Breast epithelium (tissue), 4 donors: ENCODE measurements at places on chromosomes 3 and 15.
A peak's percentile ranks its signal among the peaks of the same experiment; 100 is the strongest.

GRCh38 chr3:143594206-143594605 lies 254.1 kb downstream of the SLC9A9 start:
- DNase-seq = no peak

DNA sequence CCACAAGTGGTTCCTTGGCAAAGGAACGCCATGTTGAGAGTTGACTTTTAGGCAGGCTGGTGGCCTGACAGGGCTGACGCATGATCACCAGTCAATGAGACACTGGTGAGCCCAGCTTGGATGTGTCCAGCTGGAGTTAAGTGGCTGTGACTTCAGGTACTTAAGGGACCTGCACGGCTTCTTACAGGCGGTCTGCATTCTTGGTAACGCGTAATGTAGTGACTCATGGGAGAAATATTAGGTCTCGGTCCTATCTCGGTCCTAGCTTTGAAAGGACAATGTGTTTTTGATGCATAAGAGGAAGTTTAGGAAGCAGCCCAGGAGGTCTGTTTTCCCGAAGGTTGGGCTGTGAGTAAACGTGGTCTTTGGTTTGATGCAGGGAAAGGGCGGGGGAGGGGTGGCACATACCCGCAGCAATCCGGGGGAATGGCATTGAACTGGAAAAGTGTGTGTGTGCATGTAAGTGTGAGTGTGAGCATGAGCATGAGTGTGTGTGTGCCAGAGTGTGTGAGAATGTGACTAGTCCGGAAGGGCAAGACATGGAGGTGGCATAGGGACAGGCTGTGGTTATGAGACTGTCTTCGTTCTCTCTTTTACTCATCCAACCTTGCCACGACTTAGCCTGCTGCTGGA lies 55.3 kb downstream of the FAM43A start:
- DNase-seq = no peak

DNA sequence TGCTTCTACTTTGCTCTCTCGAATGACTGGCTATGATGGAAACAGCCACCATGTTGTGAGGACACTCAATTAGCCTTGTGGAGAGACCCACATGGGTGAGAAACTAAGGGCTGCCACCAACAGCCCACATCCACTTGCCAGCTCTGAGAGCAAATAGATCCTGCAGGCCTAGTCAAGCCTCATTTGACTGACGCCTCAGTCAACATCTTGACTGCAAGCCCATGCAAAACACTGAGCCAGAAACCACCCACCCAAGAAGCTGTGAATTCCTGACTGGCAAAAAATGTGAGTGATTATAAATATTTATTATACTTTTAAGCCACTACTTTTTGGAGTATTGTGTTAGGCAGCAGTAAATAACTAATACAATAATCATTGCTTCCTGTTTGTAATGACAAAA lies 58.4 kb downstream of the NOX5 start:
- no peak for DNase-seq

GRCh38 chr3:16936233-16936632 lies 51.5 kb downstream of the PLCL2 start:
- no peak for DNase-seq

GRCh38 chr3:127329631-127330285 lies 41.9 kb upstream of the PRR20G start:
- DNase-seq = no peak

DNA sequence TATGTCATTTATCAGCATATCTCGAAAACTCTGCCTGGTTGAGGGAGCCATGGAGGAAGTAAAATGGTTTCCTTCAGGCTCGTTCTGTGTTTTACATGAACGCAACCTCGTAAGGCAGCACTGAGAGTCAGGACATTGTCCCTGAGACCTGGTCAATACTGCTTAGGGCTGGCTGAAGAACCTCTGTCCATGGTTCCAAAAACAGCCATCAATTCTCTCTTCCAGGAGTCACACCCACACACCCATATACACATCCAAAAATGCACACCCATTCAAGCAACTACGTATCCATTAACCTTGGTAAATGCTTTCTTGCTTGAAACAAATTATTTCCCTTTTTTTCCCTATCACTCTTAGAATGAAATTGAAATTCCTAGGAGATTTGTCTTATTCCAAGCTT lies 91.0 kb upstream of the CHL1 start:
- no peak for DNase-seq

DNA sequence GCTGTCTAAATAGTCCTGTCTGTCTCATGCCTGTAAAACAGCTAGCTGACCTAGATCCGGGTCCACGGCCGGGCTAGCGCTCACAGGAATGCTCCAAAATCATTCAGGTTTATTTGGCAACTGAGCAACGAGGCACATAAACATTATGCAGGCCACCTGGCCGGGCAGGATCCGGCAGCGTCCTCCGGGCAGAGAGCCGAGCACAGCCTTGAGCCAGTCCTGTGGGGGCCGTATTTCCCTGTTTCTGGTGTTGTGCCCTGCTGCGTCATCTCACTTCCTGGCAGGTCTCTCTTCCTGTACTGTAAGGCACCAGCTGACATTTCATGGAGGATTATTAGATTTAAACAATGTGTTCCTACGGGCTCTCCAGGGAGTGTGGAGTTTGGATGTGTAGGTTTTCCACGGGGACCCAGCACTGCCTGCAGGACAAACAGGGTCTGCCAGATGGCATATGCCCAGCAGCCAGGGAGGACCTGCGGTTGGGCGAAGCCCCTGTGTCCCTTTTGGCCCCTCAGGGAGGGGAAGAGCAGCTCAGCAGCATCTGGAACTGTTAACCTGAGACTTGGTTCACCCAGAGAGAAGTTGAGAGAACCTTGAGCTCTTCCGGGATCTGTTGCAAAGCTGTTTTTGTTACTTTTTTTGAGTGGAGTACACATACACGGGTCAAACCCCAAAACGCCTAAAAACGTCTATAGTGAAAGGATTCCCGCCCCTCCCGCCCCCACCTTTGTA lies 16.6 kb upstream of the LRRK1 start:
- DNase-seq = peak; percentile 93

GRCh38 chr3:42092006-42092405 lies 849 bp downstream of the TRAK1 start:
- no peak for DNase-seq

DNA sequence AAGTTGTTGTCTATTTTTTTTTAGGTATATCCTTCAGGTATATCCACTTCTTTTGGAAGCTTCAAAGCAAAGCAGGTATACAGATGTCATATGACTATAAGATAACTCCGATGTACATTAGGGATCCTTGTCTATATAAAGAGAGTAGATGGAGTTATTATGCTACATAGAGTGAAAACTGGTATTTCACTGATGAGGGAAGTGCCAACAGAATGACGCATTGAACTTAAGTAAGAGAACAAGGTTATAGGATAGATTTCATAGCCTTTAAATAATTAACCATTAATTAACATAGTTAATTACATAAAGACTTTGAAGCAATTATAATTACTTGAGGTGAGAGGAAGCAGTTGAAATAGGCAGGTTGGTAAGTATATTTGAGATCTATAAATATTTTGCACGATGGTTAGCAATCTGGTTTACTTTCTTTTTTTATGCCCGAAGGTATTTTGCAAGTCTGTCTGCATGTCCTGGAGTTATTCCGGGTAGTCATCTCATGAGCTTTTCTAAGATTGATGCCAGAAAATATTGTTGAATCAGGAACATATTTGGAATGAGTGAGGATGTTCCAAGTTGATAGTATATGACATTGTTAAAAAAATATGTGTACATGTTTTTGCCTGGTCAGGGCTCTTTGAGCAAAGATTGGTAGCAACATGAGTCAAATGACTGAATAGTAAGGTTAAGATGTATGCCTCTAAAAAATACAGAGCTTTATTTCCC lies 299.5 kb upstream of the KCNMB2 start:
- no peak for DNase-seq

- DNase-seq = no peak
Observed at GRCh38 chr3:147713234-147714133, 304.3 kb downstream of the ZIC1 start.

GRCh38 chr15:58770519-58770856 lies 614 bp upstream of the MINDY2 start:
- DNase-seq = no peak

GRCh38 chr15:37221671-37222145 lies 121.4 kb upstream of the MEIS2 start:
- DNase-seq = no peak

GRCh38 chr3:13624021-13624420 lies 75.1 kb downstream of the FBLN2 start:
- no peak for DNase-seq

DNA sequence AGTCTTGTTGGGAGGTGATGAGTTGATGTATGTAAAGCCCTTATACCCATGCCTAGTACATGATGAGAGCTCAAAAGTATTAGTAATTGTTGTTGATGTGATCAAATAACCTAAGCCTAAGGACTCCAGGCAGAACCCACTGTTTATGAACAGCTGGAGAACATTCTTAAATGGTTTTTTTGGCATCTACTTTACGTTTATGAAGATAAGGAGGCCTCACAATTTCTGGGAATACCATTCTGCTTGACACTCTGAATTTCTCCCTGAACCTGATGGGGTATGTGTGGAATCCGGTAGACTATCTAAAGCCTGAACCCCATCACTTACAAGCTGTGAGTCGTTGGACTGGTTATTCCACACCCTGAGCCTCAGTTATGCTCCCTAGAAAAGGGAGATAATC lies 244.6 kb upstream of the WNT5A start:
- no peak for DNase-seq

DNA sequence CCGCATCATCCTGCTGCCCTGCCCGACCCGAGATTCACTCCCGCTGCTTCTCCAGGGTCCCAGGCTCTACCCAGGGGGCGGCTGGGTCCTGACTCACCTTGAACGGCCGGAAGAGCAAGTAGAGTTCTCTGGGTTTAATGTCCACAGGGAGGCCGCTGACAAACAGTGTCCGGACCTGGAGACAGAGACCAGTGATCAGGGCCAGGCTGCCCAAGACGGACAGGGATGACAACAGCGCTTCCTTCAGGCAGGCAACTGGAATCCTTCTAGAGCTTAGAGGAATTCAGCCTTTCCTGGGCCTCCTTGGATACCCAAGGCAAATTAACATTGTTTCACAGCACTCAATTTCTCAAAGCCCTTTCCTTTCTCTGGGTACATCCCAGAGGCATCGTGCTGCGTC lies 23.9 kb downstream of the RBPMS2 start:
- DNase-seq = no peak

GRCh38 chr3:9812870-9813483 lies 2.9 kb downstream of the TTLL3 start:
- no peak for DNase-seq

DNA sequence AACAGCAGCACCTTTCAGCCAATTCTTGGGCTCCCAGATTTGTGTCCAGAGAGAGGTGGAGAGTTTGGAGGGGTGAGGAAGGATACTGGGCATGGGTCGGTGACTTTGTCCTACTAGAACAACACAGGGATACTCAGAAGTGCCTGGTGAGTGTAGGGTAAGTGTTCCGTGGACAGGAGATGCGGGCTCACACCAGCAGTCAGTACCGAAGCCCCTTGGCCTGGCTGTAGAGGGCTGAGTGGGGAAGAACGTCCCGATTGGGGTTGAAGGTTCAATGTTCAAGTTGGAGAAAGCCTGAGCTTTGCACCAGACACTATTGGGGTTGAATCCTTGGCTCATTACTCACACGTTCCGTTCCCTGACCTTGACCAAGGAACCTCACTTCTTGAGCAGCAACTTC lies 40.8 kb upstream of the SLC6A11 start:
- no peak for DNase-seq

DNA sequence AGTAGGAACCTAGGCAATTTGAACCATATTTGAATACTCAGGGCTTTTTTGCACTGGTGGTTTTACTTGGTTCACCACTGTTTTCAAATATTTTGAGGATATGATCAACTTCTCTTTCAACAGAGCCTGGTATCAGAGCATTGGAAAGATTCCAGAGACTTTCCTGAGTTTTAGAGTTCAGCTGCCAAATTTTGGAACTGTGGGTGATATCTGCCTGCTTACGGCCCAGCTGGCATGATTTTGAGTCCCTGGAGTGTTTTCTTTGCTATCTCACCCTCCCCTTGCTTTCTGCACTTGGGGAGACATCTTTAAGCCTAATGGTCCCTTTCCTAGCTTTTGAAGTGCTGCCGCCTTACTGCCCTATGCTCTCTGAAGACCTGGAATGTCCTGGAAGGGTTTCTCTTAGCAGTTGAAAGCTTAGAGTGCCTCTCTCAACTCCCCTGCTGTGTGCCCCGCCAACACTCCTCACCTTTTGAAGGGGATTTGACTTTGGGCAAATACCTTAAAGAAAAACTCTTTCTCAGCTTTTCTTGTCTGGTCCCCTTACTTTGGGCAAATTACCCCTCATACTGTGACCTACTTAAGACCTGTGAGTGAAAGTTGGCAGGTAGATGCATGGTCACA lies 539.1 kb downstream of the MFSD1 start:
- no peak for DNase-seq

DNA sequence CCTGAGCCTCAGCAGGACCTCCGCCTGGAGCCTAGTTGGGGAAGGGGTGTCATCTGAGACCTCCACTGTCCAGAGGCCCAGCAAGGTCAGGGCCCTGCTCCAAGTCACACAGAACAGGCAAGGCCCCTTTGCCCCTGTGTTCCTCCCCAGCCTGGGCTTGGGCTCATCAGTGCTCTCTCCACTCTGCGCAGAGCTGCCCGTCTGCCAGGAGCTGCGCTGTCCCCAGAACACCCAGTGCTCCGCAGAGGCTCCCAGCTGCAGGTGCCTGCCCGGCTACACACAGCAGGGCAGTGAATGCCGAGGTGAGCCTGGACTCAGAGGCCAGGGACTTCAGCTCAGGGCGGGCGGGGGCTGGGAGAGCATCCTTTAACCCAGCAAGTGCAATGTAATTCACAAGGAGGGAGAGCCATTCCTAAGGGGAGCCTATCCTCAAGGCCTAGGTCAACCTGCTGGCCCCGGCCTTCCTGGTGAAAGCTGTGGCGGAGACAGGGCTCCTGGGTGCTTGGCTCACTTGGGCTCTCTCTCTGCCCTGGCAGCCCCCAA lies 7.7 kb downstream of the STAB1 start:
- no peak for DNase-seq

DNA sequence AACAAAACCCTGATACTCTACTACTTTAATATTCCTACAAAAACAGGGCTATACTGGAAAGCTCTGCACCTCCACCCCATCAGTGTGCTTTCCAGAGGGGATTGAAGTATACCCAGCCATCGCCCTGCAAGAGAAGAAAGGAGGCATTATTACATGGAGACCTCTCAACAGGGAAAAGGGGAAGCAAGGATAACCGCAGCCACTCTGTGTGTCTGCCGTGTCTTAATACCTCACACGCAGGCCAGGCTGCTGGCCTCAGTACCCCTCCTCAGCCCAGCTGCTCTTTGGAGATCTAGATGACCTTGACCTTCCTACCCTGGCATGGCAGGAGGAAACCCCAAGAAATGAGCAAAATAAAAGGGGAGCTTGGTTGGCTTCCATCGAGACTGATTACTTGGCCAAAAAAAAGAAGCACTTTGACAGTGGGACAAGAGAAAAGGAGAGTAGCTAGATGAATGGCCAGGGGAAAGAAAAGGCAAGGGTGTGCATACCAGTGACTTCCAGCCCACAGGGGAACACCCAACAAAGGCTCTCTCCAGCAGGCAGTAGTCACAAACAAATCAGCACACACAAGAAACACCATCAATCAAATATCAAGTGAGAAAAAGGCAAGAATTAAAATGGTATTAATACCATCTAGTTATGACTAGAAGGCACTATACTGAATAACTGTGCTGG lies 129.4 kb downstream of the STT3B start:
- no peak for DNase-seq

- DNase-seq = peak; percentile 31
Observed at GRCh38 chr3:129383292-129383860, 45.1 kb downstream of the EFCAB12 start.

GRCh38 chr3:49012441-49013017 lies 5.3 kb downstream of the WDR6 start:
- no peak for DNase-seq
